ENCODE measurements at places on chromosomes 6 and 20. TPM values are rescaled to one million over a fixed set of nuclear protein-coding genes. Genes with fewer than 3 reads are reported as not detected.

DNA sequence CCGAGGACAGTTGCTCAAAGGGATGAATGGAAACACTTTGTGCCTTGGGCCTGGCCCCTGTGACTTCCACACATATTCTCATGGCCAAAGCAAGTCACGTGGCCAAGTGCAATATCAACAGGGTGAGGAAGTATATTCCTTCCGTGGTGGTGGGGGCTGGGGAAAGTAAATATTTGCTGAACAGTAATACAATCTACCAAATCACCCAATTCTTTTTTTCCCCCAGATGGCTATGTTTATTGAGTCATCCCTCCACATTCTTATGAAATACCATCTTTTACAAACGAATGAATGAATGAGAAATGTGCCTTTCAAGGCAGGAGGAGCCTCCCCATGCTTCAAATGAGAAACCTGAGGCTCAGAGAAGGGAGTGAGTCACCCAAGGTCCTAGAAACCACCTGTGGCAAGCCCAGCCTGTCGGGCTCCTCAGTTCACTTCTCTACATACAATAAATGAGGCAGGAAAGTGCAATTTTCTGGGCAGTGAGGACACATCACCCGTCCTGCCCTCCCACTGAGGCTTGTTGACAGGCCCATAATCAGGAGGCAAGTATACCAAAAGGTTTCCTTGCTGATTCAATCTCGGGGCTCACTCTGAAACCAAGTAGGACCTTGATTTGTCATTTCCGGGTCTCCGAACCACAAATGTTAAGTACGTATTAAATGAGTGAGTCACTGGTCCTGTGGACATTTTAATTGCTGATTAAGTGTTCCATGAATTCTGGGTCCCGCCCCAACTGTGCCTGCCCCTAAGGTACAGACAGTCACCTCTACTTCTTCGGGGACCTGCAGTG is 25.3 kb upstream of the TOP1 start:
- no peaks in the 10 kb centered on the region for H3K36me3 ChIP-seq
- peak; percentile 97 for DNase-seq
- peak overlapping the region; percentile 57 for H3K4me3 ChIP-seq
- peaks cover 40% of the 10 kb centered on the region for H3K4me1 ChIP-seq

DNA sequence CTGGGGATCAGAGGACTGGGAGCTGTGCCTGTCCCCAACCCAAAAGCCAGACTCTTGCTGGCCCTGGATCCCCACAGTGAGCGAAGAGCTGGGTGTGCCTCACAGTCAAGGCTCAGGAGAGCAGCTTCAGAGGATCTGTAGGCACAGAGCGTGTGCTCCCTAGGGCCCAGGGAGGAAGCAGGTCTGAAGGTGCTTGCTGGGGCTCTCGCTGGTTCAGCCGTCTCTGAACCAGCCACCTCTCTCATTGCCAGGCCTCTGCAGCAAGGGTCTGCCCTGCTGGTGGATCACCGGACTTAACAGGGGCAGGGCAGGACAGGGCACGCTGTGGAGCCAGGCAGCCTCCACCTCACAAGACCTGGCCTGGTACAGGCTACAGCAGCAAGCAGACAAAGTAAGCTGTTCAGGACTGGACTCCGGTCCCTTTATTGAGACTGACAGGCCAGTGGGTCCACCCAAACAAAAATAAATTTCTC is 13.8 kb downstream of the PCIF1 start:
- H3K27me3 ChIP-seq, result no peaks in the 10 kb centered on the region
- peaks cover 13% of the 10 kb centered on the region for H3K4me1 ChIP-seq
- H3K4me3 ChIP-seq, result no peak overlapping the region
- DNase-seq, result no peak
- no peak overlapping the region for H3K27ac ChIP-seq

CASS4 gene
- total RNA-seq, result 11.4 TPM

- H3K27ac ChIP-seq, result no peak overlapping the region
- no peak for DNase-seq
- H3K36me3 ChIP-seq, result no peaks in the 10 kb centered on the region
- no peaks in the 10 kb centered on the region for H3K27me3 ChIP-seq
- H3K4me1 ChIP-seq, result peaks cover 8% of the 10 kb centered on the region
- no peak overlapping the region for H3K4me3 ChIP-seq
These were observed 69.9 kb downstream of the SESN1 start for GRCh38 chr6:109024784-109025183.

C6orf141 gene
- total RNA-seq, result not detected

GRCh38 chr6:70310063-70310694 is 7.3 kb upstream of the COL9A1 start:
- no peak overlapping the region for H3K4me3 ChIP-seq
- no peaks in the 10 kb centered on the region for H3K4me1 ChIP-seq
- no peak overlapping the region for H3K27ac ChIP-seq
- DNase-seq, result peak; percentile 58
- no peaks in the 10 kb centered on the region for H3K36me3 ChIP-seq
- H3K27me3 ChIP-seq, result peaks cover 76% of the 10 kb centered on the region

Data from GM23248 (cell line).